ENCODE measurements at places on chromosomes 7 and 10.
A peak's percentile ranks its signal among the peaks of the same experiment; 100 is the strongest.

- DNase-seq: no peak
Observed at GRCh38 chr10:70576803-70577517, 25.6 kb downstream of the PRF1 start.

- DNase-seq: no peak
Observed at GRCh38 chr10:30758338-30758737, 128.8 kb upstream of the LYZL2 start.

DNA sequence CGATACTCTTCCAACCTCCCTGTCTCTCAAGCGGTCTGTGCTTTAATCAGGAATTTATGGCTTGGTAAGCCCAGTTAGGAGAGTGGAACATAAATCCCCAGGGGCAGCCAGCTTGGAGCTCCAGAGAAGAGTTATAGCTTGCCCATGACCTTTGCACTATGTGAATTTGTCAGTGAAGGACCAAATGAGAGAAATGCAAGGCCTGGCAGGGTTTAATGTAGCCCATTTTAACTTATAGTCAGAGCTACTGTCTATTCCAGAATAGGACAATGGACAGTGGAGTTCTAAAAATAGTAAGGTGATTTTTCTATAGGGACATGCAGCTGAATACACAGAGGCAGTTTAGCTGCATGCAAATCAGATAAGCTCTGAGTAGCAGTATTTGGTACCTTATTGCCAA is 142.6 kb upstream of the CAV2 start:
- DNase-seq: no peak

- DNase-seq: peak; percentile 26
Observed at GRCh38 chr7:50317221-50317678, 12.7 kb downstream of the IKZF1 start.

DNA sequence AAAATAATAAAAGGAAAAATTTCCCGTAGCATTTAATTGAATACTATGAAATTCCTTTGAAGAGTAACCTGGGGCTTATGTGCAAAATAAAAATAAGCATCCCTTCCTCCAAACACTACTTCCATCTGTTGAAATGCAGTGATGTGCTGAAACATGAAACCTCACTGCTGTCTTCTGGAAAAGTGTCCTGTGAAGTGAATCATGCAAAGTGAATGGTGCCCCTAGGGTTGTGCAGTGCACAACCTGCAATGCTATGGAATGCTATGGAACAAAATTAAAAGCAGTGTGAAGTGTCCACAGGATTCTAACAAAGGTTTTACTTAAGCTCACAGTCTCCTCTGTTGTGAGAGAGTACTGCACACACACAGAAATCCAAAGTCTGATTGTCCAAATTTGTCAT is 480.9 kb downstream of the ETV1 start:
- no peak for DNase-seq

DNA sequence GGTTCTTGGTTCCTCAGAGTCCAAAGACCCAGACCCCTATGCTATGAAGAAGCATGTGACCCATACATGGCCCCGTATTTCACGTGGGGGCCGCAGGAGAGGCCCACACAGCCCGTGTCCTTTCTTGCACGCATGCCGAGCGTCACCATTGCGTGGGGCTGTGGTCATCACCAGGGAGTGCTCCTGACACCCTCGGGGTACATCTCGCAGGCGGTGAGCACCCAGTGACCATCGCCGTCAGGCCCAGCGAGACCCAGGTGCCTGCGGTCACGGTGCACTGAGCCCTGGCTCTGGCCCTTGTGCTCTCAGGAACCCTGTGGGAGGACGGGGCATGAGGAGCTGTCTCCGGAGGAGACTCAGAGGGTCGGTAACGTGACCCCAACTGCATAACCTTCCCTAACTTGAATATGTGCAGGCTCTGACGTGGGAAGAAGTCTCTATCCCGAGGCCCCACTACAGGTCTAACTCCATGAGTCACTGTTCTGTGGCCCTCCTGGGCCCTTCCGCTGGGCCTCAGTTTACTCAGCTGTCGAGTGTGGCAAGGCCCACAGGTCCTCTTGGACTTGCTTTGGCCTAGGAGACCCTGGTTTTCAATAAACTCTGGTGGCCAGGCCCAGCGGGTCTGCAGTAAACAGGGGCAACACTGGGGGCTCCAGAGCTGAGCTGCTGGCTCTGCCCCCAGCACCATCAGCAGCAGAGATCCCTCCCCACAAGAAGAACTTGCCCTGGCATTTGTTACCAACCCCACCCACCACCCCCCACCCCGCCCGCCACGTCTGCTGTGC is 503.9 kb downstream of the PTPRN2 start:
- no peak for DNase-seq

DNA sequence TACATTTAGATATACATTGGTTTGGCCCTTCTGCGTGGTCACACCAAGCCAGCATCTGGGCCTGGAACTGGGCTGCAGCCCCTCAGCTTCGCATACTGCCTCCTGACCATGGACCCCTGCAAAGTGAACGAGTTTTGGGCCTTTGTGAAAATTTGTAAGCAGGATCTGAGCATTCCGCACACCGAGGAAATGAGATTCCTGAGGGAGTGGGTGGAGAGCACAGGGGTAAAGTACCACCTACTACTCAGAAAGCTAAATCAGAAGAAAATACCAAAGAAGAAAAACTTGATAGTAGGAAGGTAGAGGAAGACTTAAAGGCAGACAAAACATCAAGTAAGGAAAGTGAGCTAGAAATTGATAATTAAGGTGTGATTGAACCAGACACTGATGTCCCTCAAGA is 22.5 kb upstream of the NT5C2 start:
- no peak for DNase-seq

DNA sequence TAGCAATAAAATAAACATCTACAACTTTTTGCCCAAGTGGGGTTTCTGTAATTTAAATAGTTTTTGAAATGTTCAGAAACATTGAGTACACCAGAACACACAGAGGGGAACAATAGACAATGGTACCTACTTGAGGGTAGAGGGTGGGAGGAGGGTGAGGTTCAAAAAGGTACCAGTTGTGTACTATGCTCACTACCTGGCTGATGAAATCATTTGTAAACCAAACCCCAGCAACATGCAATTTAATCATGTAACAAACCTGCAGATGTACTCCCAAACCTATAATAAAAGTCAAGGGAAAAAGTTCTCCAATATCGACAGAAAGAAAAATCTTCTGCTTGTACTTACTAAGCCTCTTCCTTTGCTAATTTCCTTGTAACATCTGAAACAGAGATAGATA is 4.2 kb upstream of the TES start:
- no peak for DNase-seq

GRCh38 chr10:119734396-119735332 is 8.8 kb downstream of the INPP5F start:
- no peak for DNase-seq

GRCh38 chr10:118471863-118472262 is 123.6 kb downstream of the PRLHR start:
- DNase-seq: no peak

GRCh38 chr7:40530292-40530691 is 395.5 kb downstream of the SUGCT start:
- DNase-seq: no peak

- DNase-seq: no peak
Observed at GRCh38 chr10:81957976-81958375, 83.0 kb downstream of the NRG3 start.

DNA sequence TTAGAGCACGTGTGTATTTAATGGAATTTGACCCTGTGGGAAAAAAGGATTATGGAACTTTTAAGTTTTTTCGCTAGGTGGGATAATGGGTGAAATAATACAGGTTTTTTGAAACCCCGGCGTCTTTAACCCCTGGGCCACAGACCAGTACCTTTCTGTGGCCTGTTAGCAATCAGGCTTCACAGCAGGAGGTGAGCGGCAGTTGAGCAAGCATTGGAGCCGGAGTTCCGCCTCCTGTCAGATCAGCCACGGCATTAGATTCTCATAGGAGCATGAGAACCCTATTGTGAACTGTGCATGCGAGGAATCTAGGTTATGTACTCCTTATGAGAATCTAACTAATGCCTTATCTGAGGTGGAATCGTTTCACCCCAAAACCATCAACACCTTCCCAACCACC is 28.6 kb downstream of the WAC start:
- no peak for DNase-seq

DNA sequence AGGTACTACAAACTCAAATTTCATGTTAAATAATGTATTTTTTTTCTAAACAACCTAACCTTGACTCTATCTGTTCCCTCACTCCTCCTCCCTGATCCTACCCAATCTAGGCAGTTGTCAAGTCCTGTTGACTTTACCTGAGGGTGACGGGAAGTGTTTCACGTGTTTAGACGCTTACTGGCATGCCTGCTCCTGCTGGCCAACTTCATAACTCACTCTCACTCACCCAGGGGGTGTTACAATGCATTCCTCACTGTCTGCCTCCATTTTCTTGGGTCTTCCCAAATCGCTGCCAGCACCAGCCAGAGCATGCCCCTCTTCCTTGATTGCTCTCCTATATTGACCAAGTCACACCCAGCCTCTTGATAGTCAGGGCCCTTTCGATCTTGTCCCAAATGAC is 28.3 kb downstream of the CRCP start:
- no peak for DNase-seq

DNA sequence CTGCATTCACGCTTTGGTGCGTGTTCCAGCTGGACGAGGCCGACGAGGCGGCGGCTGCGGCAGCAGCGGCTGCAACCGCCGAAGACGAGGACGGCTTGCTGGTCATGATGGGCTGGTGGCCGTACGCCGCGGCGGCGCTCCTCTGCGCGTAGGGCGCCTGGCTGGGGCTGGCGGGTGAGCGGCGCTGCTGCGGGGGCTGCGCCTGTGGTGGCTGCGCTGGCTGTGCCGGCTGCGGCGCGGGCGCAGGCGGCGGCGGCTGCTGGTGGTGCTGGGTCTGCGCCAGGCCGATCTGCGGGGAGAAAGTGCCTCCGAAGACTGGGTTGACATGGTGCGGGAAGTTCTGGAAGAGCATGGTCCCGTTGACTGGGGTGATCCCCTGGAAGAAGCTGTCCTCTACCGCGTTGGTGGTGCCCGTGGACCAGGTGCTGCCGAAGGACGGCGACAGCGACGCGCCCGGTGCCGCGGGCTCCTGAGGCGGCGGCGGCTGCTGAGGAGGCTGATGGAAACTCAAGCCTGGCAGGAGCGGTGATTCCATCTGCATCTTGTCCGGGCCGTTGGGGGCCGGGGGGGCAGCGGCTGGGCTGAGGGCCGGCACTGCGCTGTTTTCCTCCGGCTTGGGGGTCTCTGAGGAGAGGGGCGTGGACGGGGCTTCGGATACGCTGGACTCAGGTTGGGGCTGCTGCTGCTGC is 51.1 kb downstream of the CPEB3 start:
- DNase-seq: peak; percentile 40

DNA sequence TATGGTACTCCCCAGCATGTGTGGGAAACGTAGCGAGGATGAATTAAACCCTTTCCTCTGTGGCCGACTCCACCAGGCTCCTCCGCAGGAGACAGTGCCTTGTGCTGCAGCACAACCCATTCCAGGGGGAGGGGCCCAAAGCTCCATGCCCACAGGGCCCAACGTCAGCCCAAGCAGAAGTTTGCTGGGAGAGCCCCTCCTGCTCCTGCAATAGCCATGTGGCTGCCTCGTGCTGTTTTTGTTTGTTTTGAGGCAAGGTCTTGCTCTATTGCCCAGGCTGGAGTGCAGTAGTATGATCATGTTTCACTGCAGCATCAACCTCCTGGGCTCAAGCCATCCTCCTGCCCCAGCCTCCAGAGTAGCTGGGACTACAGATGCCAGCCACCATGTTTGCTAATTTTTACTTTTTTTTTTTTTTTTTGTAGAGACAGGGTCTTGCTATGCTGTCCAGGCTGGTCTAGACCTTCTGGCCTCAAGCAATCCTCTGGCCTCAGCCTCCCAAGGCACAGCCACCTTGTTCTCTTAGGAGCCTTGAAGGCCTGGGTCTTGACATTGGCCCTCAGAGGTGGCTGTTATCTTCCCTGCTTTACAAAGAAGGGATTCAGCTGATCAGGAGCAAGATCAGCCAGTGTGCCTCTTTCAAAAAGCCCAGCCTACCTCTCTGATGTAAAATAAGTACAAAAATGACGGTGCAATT is 102.8 kb downstream of the DYNC2I1 start:
- no peak for DNase-seq

DNA sequence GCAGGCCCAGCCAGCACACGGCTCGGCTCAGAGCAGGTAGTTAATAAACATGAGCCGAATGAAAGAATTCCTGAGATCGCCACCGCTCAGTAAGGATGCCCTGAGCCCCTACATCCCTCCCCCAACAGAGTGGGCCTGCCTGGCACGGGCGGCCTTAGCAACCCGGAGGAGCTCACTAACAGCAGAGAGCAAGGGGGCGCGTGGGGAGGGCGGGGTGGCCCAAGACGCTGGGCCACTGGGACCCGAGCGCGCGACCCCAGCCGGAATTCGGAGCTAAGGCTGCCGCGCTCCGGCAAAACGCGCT is 403 bp upstream of the ENO4 start:
- no peak for DNase-seq

DNA sequence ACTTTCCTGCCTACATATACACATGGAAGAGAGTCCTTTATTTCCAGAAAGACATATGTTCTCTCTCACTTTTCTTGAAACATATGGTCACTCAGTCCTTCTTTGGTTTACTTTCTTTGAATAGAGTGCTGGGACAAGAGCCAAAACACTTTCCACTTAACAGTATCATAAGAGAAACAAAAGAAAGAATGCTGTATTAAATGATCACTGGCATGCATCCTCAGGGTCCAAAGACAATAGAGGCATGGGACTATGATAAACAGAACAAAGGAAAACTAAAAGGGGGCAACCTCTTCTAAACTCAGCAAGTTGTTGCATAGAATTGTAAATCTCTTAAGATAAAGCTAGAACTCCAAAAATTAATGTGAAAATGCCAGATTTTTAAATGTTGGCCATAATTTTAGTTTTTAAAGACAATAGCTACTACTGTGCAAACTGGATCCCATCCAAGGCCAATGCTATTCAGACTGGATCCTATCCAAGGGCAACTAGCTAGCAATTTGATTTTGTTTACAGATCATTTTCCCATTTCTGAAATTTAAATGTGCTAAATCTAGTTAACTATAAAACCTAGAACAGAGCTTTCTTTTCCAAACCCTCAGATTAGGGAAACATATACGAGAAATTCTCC is 687.5 kb downstream of the SORCS3 start:
- no peak for DNase-seq

DNA sequence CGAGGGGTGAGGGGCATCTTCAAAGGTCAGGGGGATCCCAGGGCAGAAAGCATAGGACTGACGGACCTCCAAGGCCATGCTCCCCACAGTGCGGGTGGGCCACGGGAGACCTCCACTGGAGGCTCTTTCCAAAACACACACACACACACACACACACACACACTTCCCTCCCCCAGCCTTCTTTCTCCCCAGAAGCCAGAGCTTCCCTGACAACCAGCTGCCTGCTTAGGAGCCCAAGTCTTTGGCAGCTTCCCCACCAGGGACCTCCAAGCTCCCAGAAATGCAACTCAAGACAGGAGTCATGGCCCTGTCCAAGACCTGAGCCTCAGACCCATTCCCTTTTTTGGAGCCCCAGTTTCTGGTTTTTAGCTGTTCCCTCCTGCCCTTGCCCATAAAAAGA is 710 bp upstream of the C10orf105 start:
- no peak for DNase-seq

- no peak for DNase-seq
Observed at GRCh38 chr10:57202356-57202755, 841.3 kb upstream of the ZWINT start.

DNA sequence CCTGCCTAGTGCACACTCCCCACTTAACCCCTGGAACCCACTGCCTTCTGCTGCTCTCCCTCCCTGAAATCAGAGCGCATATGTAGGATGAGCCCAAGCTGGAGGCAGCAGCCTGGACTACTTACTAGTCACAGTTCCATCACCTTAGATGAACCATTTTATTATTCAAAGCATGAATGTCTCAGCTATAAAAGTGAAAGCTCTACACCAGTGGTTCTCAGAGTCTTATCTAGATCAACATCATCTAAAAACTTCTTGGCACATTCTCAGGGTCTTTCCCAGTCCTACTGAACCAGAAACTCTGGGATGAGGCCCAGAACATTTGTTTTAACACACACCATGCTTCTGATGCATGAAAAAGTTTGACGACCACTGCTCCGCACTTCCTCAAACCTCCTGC is 100.3 kb upstream of the ANK3 start:
- no peak for DNase-seq
